ENCODE measurements at places on chromosomes 6 and 20. TPM values are rescaled to one million over a fixed set of nuclear protein-coding genes. Genes with fewer than 3 reads are reported as not detected.

The TP53TG5 gene
- total RNA-seq, result not detected

The CNKSR3 gene
- 9.7 TPM for total RNA-seq

DNA sequence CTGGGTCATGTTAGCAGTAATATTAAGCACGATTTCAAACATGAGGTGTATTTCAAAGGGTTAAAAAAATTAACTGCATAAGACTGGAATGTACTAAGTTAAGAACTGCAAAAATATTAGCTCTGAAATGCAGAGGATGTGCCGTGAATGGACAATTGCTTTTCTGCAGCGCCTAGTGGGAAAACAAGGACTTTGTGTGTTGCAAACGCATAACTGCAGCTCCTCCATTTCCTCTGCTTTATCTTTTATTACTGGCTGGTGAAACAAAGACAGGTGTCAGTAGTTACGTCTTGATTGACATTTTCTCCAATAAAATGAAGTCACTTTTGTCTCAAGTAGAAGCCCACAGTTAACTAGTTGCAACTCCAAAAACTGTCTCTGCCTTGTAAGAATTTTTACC, 1.7 kb downstream of the PDE7B start:
- no peak for DNase-seq

- no peak for DNase-seq
Measured at GRCh38 chr6:41781366-41781730, 766 bp downstream of the PRICKLE4 start.

All from endothelial cell (in vitro differentiated cells).